Activated B cell treated with CpG ODN at 0.5 μM for 24 hours (primary cell): ENCODE measurements at places on chromosomes 16 and 17. TPM values are rescaled to one million over a fixed set of nuclear protein-coding genes. Genes with fewer than 3 reads are reported as not detected.
A peak's percentile ranks its signal among the peaks of the same experiment; 100 is the strongest.

DNA sequence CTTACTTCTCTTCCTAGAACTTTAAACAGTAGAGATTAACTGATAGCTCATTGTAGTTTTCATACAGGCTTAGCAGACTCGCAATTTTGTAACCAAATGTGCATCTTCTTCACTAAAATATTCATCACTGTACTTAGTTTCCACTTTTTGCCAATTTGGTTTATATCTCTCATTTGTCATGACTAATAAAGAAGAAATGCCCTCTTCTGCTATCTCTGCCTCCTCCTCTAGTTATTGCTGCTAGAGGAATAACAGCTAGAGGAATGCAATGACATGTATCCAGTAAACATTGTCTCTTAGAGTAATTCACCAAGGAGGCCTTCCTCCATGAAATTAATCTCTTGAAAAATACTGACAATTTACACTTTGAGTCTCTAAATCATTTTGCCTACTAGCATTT lies 115.5 kb upstream of the COX10 start:
- no peaks in the 10 kb centered on the region for H3K4me1 ChIP-seq
- no peak overlapping the region for H3K4me3 ChIP-seq
- H3K36me3 ChIP-seq = no peaks in the 10 kb centered on the region
- no peaks in the 10 kb centered on the region for H3K27me3 ChIP-seq
- no peak overlapping the region for H3K27ac ChIP-seq
- DNase-seq = no peak

DNA sequence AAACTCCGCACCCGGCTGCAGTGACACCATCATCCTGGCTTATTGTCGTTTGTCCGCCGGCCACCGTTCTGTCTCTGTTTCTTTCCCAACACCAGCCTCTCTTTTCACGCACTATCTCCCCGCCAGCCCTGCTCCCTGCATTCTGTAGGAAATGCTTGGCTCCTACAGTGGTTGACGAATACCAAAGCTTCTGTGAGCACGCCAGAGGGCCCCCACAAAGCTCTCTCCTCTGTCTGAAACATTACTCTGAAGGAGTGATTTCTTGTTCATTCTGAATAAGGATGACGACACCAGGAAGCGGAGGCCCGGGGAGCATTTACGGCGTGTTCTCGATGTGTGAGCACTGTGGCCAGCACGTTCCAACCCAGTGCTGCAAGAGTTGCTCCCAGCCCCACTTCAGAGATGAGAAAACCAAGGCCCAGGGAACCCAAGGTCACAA lies 58.8 kb downstream of the ADCY9 start:
- no peaks in the 10 kb centered on the region for H3K27me3 ChIP-seq
- no peak overlapping the region for H3K4me3 ChIP-seq
- H3K36me3 ChIP-seq = peaks cover 2% of the 10 kb centered on the region

ST6GALNAC1 gene
- total RNA-seq = not detected in 2 replicates

DNA sequence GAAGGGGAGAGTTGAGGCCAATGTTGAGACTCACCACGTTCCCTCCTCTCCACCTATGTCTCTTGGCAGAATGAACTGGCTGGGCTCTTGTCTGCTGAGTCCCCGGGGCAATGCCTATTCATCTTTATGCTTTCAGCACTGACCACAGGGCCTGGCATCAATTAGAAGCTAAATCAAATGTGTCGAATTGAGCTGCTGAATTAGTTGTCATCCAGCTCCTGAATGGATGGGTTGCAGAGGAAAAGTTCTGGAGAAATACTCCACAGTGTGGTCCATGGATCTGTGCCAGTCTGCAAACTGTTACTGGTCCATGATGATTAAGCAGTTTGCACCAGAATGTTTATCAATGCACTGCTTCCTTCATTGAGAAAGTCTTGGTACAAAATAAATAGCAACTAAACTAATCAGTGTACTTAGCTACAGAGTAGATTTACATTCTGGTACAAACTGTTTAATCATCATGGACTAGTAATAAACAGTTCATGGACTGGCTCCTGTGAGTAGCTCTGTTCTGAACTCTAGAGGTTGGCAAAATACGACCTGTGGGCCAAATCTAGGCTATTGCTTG lies 4.6 kb downstream of the CNGB1 start:
- no peak overlapping the region for H3K27ac ChIP-seq
- no peak for DNase-seq
- peaks cover 6% of the 10 kb centered on the region for H3K27me3 ChIP-seq
- H3K4me3 ChIP-seq = no peak overlapping the region
- H3K4me1 ChIP-seq = no peaks in the 10 kb centered on the region
- no peaks in the 10 kb centered on the region for H3K36me3 ChIP-seq

- H3K27me3 ChIP-seq = no peaks in the 10 kb centered on the region
- H3K4me1 ChIP-seq = peaks cover 24% of the 10 kb centered on the region
- DNase-seq = no peak
- H3K27ac ChIP-seq = no peak overlapping the region
- peaks cover 75% of the 10 kb centered on the region for H3K36me3 ChIP-seq
Observed at GRCh38 chr17:42568341-42569111, 1.6 kb downstream of the MLX start.

- H3K4me3 ChIP-seq = no peak overlapping the region
- no peak for DNase-seq
- H3K27me3 ChIP-seq = peaks cover 8% of the 10 kb centered on the region
- H3K27ac ChIP-seq = no peak overlapping the region
- no peaks in the 10 kb centered on the region for H3K36me3 ChIP-seq
Observed at GRCh38 chr16:11389631-11390565, 44.6 kb downstream of the RMI2 start.

DNA sequence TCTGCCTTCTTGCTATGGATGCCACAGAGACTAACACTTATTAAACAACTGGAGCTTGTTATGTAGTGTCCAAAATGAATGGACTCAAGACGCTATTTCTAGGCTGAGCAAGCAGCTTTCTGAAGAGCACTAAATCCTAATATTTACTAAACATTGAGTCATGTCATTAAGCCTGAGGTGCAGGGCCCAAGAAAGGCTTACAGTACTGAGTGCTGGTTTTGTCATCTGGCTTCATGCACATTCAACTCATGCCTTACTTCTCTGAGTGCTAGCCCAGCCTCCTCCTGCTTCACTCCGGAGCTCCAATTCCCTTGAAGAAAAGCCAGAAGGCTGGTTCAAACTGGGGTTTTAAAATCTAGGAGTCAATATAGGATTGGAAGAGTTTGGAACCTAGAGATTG lies 363.3 kb upstream of the CDH5 start:
- no peaks in the 10 kb centered on the region for H3K4me1 ChIP-seq
- no peak overlapping the region for H3K27ac ChIP-seq
- no peak overlapping the region for H3K4me3 ChIP-seq

HNF1B gene
- 36.3 and 40.0 TPM in 2 replicates for total RNA-seq

DNA sequence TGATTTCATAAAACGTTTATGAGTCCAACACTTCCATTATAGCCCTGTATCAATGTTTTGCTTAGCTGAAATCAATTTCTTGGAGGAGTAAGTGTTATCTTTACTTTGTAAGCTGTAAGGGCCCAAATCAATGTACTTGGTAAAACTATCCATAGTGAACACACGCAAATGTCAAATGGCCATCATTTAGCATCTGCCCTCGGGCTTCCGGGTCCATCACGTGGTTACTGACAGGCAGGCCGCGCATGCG lies 687 bp upstream of the NARF start:
- H3K4me3 ChIP-seq = peak overlapping the region; percentile 88
- no peak for DNase-seq
- peak overlapping the region; percentile 96 for H3K27ac ChIP-seq
- H3K36me3 ChIP-seq = peaks cover 22% of the 10 kb centered on the region
- peaks cover 19% of the 10 kb centered on the region for H3K4me1 ChIP-seq
- no peaks in the 10 kb centered on the region for H3K27me3 ChIP-seq

- H3K4me1 ChIP-seq = no peaks in the 10 kb centered on the region
- H3K36me3 ChIP-seq = no peaks in the 10 kb centered on the region
- H3K27me3 ChIP-seq = peaks cover 2% of the 10 kb centered on the region
- no peak overlapping the region for H3K4me3 ChIP-seq
Observed at GRCh38 chr17:51572115-51572514, 311.8 kb downstream of the UTP18 start.

HAS3 gene
- 0.71 and 0.82 TPM in 2 replicates for total RNA-seq

- H3K4me1 ChIP-seq = peaks cover 20% of the 10 kb centered on the region
- H3K4me3 ChIP-seq = no peak overlapping the region
- no peaks in the 10 kb centered on the region for H3K27me3 ChIP-seq
- peak overlapping the region; percentile 12 for H3K27ac ChIP-seq
- no peak for DNase-seq
- H3K36me3 ChIP-seq = peaks cover 36% of the 10 kb centered on the region
Observed at GRCh38 chr16:21161211-21161610, 2.7 kb downstream of the LDAF1 start.

DNA sequence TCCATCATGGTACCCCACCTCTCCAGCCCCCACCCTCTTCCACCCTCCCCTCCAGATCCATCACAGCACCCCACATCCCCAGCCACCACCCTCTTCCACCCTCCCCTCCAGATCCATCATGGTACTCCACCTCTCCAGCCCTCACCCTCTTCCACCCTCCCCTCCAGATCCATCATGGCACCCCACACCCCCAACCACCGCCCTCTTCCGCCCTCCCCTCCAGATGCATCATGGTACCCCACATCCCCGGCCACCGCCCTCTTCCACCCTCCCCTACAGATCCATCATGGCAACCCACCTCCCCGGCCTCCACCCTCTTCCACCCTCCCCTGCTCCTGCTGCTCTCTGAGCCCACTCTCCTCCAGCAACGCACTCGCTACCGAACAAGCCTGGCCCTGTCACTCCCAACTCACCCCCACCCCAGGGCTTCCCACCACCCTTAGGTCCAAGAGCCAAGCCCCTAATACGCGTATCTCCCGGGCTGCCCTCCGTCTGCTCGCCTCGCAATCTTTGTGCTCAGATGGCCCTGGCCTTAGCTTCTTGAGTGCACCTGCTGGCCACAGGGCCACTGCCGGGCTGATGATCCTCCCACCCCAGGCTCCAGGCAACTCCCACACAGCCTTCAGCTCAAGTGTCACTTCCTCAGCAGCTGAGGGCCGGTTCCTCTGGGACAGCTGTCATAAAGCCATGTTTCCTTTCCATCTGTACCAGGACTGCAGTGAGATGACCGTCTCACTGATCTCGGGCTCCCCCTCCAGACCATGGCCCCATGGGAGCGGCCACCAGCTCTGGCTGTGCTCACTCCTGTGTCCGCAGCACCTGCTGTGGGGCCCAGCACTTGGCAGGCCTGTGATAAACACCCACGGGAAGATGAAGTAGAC lies 25.5 kb downstream of the KDM8 start:
- peak overlapping the region; percentile 64 for H3K27ac ChIP-seq
- H3K4me1 ChIP-seq = peaks cover 74% of the 10 kb centered on the region
- peaks cover 41% of the 10 kb centered on the region for H3K36me3 ChIP-seq
- H3K4me3 ChIP-seq = peak overlapping the region; percentile 62

DNA sequence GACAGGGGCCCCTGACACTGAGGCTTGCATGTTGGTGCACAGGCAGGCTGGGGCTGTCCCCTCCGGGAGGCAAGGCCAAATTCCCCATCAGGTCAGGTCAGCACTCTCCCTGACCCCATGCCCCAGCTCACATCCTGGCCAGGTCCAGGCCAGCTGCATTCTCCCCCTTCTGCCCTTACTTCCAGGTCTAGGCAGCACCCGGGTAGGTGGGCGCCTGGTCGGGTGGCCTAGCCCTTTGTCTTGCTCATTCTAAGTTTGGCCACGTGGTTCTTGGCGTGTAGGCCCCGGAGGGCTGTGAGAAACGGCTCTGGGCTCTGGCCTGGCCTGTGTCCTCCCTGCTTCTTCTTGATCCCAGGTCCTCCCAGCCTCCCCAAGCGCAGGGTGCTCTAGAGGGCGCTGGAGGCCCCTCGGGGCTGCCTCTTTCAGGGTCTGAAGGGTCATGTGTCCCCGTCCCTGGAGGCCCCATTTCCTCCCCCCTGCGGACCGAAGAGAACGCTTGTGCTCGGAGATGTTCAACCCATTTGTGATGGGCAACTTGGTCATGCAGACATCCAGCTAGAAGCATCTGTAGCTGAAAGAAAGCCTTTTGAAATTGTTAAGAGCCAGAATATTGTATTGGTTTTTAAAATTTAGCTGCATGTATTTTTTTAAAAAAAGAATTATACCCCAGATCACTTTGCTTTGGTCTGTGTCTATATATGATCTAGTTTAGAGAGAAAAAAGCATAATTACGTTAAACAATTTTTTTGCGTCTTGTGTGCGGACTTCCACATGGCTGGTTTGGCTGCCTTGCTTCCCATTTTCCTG lies 6.7 kb downstream of the BAHCC1 start:
- no peak overlapping the region for H3K27ac ChIP-seq
- H3K4me1 ChIP-seq = peaks cover 21% of the 10 kb centered on the region
- H3K27me3 ChIP-seq = peaks cover 26% of the 10 kb centered on the region
- no peak overlapping the region for H3K4me3 ChIP-seq
- no peaks in the 10 kb centered on the region for H3K36me3 ChIP-seq
- DNase-seq = no peak
